ENCODE measurements at places on chromosomes 2 and 18. TPM values are rescaled to one million over a fixed set of nuclear protein-coding genes. Genes with fewer than 3 reads are reported as not detected.

GRCh38 chr2:227464851-227465250 lies 7.1 kb upstream of the AGFG1 start:
- DNase-seq, result no peak

- DNase-seq, result peak; percentile 46
These were observed 127.8 kb upstream of the DDX18 start for GRCh38 chr2:117686699-117687098.

DNA sequence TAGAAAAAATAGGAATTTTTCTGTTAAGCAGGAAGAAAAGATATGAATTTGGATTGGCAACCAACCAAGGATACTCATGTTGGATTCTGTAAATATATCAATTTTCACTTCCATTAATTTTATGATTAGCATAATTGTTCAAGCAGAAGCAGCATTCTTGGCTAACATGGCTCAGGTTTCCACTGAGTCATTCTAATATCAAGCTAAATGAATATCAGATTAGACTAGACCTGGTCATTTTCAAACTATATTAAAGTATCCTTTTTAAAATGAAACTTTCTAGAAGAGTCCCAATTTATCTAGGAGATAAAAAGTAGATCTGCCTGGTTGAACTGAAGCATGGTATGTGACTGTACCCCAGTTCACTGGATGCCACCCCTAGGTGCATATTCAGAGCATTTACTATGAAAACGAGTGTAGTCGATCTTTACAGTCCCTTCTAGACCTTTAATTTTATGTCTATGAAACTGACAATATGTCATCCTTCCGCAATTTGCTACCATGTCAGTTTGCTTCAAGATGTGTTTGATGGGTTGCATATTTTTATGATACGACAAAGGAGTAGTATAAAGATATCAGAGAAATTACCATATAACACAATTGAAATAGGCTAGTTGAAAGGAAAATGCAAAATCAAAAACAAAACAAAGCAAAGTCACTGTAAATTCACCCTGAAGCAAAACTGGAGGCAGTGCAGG lies 704.9 kb downstream of the ERBB4 start:
- no peak for DNase-seq

DNA sequence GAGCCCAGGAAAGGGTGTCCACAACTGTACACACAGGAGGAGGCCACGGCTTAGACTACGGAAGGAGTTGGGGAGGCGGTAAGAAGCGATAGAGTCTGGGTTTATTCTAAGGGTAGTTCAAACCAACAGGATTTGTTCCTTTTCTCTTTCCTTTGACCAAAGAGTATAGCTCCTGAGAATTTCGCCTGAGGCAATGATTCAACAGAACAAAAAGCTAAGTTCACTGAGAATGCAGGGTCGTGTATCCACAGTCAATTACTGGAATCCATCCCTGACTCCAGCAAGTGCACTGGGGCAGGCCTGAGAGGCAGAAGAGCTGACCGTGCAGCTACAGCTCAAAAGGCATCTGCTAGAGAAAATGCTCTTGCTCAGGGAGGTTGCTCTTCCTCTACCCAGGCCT lies 140.9 kb downstream of the TFCP2L1 start:
- no peak for DNase-seq

DNA sequence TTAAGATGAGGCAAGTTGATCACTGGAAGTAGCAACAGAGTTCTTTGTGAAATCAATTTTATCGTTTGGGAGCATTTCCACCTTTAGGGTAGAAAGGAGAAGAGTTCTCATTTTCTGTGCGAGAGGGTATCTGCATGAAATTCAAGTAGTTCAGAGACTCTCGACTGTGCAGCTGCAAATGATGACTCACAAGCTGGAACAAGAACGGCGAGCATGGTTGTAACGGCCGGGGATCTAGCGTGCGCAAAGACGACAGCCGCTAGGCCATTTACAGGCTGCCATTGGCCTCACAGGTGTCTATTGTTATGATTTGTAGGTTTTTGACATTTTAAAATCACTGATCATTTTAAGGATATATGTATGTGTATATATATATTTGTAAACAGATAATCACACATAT lies 5.2 kb downstream of the KLHL29 start:
- no peak for DNase-seq

- no peak for DNase-seq
These were observed 108.2 kb upstream of the KLHL14 start for GRCh38 chr18:32881009-32881408.

- DNase-seq, result no peak
These were observed 80.8 kb downstream of the RTN4 start for GRCh38 chr2:54969295-54969939.

- no peak for DNase-seq
These were observed 142.1 kb downstream of the SLC4A10 start for GRCh38 chr2:161766334-161766733.

- DNase-seq, result no peak
These were observed 796 bp downstream of the MYO1B start for GRCh38 chr2:191245869-191246531.

DNA sequence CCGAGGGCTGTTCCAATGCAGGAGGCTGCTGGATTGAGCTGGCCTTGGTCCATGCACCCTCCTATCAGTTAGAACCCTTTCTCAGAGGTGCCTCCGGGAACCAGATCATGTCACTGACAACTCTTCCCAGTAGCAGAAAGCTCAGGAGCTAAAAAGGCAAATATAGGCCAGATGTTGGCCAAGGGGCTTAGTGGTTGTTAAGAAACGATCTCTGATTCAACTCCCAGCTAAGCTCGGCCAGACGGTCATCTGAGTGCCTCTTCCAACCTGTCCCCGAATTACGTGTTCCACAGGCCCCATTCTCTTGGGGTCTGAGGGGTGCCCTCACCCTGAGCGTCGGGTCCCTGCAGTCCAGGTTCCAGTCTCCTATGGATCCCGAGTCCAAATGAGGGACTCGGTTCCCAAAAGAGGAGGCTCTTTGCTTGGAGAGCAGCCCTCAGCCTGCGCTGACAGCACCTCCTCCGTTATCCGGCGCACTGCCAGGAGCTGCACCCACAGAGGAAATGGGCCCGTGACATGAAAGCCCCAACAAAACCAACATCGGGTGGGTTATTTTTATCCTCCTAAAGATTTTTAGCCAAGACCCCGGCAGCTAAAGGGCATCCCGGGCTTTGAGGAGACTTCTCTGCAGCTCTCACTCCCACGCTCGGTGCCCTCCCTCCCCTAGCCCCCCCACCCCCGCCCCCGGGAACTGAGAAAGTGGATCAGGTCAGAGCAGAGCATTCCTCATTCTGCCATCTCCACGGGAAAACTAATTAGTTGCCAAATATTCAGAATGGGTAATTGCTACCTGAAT lies 106.6 kb upstream of the ID2 start:
- no peak for DNase-seq

DNA sequence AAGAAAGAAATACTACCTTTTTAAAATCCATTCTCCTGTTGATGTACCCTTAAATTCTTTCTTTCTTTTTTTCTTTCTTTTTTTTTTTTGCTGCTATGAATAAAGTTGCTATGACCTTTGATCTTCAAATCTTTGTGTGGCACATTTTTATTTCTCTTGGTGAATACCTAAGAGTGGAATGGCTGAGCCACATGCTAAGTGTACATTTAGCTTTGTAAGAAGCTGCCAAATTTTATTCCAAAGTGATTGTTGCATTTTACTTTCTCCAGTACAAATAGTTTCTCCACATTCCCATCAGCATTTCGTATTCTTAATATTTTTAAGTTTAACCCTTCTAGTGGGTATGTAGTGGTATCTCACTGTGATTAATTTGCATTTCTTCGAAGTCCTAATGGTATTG lies 88.8 kb upstream of the RAB27B start:
- no peak for DNase-seq

DNA sequence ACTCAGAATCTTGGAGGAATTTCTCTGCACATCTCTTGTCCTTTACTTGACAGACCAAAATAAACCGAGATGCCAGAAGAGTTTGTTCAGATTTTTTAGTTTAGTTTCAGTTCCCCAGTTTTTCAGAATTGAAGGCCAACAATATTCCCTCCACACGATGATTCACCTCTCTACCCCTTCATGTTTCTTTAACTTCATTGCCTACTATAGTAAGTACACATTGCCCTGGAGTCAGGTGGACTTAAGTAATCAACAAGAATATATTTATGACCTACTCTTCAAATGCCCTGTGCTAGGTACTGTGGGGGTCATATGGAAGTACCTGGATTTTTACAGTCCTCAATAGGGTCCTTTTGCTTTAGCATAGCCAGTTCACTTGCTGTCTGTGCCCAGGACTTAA lies 79.6 kb upstream of the CTLA4 start:
- DNase-seq, result no peak

The SPR gene
- 2.9 TPM for total RNA-seq

The UGT1A3 gene
- not detected for total RNA-seq

The SFTPB gene
- total RNA-seq, result 4.9 TPM

The CRYBA2 gene
- total RNA-seq, result not detected

The TMX3 gene
- 37.0 TPM for total RNA-seq

The AGXT gene
- total RNA-seq, result 0.19 TPM

The NCK2 gene
- total RNA-seq, result 36.5 TPM

The CTLA4 gene
- 0.29 TPM for total RNA-seq
